ENCODE measurements at places on chromosomes 4 and X.
A peak's percentile ranks its signal among the peaks of the same experiment; 100 is the strongest.

DNA sequence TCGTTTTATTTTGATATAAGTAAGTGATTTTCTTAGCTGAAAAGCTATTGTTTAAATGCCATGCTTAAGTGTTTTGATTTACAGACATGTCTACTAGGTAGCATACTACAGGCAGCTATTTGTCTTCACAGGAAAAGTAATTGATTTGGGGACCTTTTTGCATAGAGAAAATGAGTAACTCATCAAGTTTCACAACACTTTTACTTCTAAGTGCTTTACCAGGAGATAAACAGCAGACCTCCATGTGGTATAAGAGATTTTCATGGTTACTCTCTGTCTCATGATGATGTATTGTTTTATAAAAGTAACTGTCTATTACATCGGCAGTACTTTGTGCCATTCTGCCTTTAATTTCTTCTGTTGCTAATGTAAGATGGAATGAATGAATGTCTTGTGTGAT is 28.7 kb downstream of the RBPJ start:
- no peaks in the 10 kb centered on the region for H3K27me3 ChIP-seq
- H3K4me1 ChIP-seq = peaks cover 14% of the 10 kb centered on the region
- H3K36me3 ChIP-seq = no peaks in the 10 kb centered on the region
- DNase-seq = no peak
- H3K4me3 ChIP-seq = no peak overlapping the region

GRCh38 chr4:88286897-88287296 is 2.5 kb upstream of the PPM1K start:
- H3K36me3 ChIP-seq = no peaks in the 10 kb centered on the region
- H3K4me1 ChIP-seq = peaks cover 14% of the 10 kb centered on the region
- H3K4me3 ChIP-seq = no peak overlapping the region
- no peak for DNase-seq

DNA sequence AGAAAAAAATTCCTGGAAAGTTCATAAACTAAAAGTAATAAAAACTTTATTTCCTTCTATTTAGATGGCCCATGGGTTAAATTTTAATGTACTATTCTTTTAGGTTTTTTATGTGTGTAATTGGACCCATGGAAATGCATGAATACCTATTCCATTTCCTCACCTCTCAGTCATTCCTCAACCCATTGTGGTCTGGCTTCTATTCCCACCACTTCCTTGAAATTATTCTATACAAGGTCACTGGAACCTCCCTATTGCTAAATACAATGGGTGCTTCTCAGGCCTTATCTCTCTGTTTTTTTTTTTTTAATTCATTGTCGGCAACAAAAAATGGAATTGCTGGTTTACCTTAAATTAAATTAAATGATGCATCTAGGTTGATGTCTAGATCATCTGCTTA is 17.2 kb downstream of the SLC39A8 start:
- H3K27ac ChIP-seq = no peak overlapping the region
- no peaks in the 10 kb centered on the region for H3K36me3 ChIP-seq
- no peak for DNase-seq

- DNase-seq = no peak
- no peak overlapping the region for H3K4me3 ChIP-seq
- peaks cover 41% of the 10 kb centered on the region for H3K4me1 ChIP-seq
- H3K27ac ChIP-seq = peak overlapping the region; percentile 23
- no peaks in the 10 kb centered on the region for H3K36me3 ChIP-seq
These were observed 3.3 kb downstream of the SETD7 start for GRCh38 chr4:139552517-139553307.

- H3K36me3 ChIP-seq = no peaks in the 10 kb centered on the region
- H3K27ac ChIP-seq = no peak overlapping the region
- H3K4me1 ChIP-seq = no peaks in the 10 kb centered on the region
- no peak for DNase-seq
These were observed 365.7 kb upstream of the MAD2L1 start for GRCh38 chr4:120432301-120432860.

DNA sequence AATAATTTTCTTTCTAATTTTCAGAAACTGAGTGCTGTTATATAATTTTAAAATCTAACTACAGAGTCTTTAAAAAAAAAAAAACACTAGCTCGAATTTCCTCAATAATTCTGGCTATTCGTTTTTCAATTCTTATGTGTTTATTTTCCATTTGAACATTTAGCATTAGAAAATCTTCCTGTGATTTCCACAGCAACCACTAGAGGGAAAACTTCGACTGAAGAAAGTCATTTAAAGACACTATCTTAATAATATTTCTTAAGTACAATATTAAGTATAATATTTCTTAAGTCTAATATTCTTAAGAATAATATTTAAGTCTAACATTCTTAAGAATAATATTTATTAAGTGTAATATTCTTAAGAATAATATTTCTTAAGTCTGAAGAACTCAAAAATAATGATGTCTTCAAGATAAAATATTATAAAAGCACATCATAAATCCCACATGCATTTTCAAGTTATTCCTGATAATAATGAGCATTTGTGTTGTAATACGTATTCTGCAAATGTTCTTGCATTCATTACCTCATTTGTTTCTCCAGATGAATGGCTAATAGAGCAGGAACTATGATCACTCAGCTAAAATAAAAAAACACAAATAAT is 118.4 kb upstream of the WDR17 start:
- no peaks in the 10 kb centered on the region for H3K36me3 ChIP-seq
- no peaks in the 10 kb centered on the region for H3K27me3 ChIP-seq
- no peaks in the 10 kb centered on the region for H3K4me1 ChIP-seq

DNA sequence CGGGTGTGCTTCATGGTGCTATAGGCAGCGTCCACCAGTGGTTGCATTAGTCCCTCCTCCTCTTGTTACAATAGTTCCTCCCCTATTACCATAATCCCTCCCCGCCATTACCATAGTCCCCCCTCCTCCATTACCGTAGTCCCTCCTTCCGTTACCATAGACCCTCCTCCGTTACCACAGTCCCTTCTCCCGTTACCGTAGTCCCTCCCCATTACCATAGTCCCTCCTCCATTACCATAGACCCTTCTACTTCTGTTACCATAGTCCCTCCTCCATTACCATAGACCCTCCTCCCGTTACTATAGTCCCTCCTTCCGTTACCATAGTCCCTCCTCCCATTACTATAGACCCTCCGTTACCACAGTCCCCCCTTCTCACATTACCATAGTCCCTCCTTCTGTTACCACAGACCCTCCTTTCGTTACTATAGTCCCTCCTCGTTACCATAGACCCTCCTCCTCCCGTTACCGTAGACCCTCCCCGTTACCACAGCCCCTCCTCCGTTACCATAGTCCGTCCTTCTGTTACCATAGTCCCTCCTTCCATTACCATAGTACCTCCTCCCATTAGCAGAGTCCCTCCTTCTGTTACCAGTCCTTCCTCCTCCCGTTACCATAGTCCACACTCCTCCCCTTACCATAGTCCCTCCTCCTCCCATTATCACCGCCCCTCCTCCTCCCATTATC is 129.6 kb downstream of the DHRSX start:
- no peak for DNase-seq
- H3K36me3 ChIP-seq = no peaks in the 10 kb centered on the region
- H3K4me3 ChIP-seq = no peak overlapping the region
- H3K27me3 ChIP-seq = no peaks in the 10 kb centered on the region
- no peak overlapping the region for H3K27ac ChIP-seq

GRCh38 chr4:185811509-185812364 is at the start of gene SORBS2:
Gene SORBS2, minus strand, starts transcription at chr4:185812194. Its CDS starts 121,623 bp downstream, at chr4:185690571.
- H3K4me3 ChIP-seq = peak within 1 kb of the TSS; percentile 4
- peaks cover 25% of the 10 kb centered on the region for H3K4me1 ChIP-seq
- peak; percentile 91 for DNase-seq
- no peaks in the 10 kb centered on the region for H3K27me3 ChIP-seq

GRCh38 chrX:13013363-13014110 is 30.9 kb downstream of the FAM9C start:
- no peaks in the 10 kb centered on the region for H3K36me3 ChIP-seq
- H3K27me3 ChIP-seq = no peaks in the 10 kb centered on the region
- peaks cover 1% of the 10 kb centered on the region for H3K4me1 ChIP-seq
- H3K27ac ChIP-seq = no peak overlapping the region
- no peak overlapping the region for H3K4me3 ChIP-seq

DNA sequence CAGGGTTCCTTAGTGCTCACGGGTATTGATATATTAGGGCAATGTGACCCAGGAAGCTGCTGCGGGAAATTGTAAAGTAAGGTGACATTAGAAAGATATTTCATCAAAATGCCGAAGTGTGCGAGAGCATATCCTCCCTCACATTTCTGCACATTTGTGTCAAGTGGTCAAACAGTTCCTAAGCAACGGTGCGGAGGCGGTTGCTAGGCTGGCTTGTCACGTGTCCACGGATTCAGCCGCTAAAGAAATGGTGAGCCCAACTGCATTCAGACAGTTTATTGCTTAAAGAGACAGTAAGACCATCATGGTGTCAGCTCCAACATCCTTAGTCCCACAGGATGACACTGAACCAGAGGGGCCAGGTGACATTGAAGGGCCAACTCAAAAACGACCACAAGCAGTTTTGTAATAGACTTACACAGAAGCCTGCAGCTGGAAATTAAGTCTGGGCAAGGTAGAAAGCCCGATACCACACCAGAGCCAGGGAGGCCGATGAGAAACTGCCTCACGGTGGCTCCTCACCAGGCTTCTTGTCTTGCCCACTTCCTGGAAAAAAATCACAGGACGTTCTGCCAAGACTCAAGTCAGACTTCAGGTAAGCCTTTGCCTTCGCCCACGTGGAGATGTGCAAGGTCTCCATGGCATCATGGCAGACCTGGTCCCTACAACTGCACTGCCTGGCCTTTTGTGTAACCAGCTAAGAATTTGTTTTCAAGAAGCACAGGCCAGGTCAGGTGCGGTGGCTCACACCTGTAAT is 50.4 kb downstream of the USP11 start:
- H3K27me3 ChIP-seq = peaks cover 3% of the 10 kb centered on the region
- DNase-seq = peak; percentile 31
- H3K36me3 ChIP-seq = no peaks in the 10 kb centered on the region
- no peak overlapping the region for H3K27ac ChIP-seq
- no peaks in the 10 kb centered on the region for H3K4me1 ChIP-seq

- H3K4me3 ChIP-seq = no peak overlapping the region
- no peak for DNase-seq
- no peaks in the 10 kb centered on the region for H3K4me1 ChIP-seq
- H3K27me3 ChIP-seq = no peaks in the 10 kb centered on the region
- no peak overlapping the region for H3K27ac ChIP-seq
These were observed 53.9 kb upstream of the RPS6KA3 start for GRCh38 chrX:20320461-20321159.

- no peaks in the 10 kb centered on the region for H3K36me3 ChIP-seq
- no peaks in the 10 kb centered on the region for H3K4me1 ChIP-seq
- H3K4me3 ChIP-seq = no peak overlapping the region
- DNase-seq = no peak
These were observed 52.6 kb upstream of the PAGE1 start for GRCh38 chrX:49748211-49748956.

- H3K36me3 ChIP-seq = no peaks in the 10 kb centered on the region
- peaks cover 5% of the 10 kb centered on the region for H3K4me1 ChIP-seq
- no peaks in the 10 kb centered on the region for H3K27me3 ChIP-seq
- peak overlapping the region; percentile 65 for H3K4me3 ChIP-seq
- peak; percentile 83 for DNase-seq
These were observed 360.1 kb upstream of the ZCCHC13 start for GRCh38 chrX:73943693-73944562.

DNA sequence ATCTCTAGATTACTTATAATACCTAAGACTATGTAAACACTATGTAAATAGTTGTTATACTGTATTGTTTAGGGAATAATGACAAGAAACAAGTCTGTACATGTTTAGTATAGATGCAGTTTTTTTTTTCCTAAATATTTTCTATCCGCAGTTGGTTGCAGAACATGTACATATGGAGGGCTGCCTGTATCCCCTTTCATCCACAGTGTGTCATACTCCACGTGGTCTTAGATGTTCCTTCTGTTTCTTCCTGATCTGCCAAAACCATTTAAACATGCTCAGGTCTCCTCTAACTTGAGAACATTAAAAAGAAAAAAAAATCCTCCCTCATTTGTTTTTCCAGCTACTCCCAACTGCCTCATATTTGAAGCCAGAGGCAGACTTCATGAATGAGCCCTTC is 14.0 kb downstream of the OCIAD1 start:
- H3K27me3 ChIP-seq = no peaks in the 10 kb centered on the region
- no peak for DNase-seq
- peaks cover 12% of the 10 kb centered on the region for H3K36me3 ChIP-seq
